Stimulated activated CD8-positive, alpha-beta memory T cell treated with anti-CD3 and anti-CD28 coated beads, Interleukin-15, amount 100 ng/mL, for 48 hours (primary cell): ENCODE measurements at places on chromosomes 4 and X.

GRCh38 chr4:65023081-65023480 is 613.8 kb upstream of the TECRL start:
- no peak for DNase-seq

DNA sequence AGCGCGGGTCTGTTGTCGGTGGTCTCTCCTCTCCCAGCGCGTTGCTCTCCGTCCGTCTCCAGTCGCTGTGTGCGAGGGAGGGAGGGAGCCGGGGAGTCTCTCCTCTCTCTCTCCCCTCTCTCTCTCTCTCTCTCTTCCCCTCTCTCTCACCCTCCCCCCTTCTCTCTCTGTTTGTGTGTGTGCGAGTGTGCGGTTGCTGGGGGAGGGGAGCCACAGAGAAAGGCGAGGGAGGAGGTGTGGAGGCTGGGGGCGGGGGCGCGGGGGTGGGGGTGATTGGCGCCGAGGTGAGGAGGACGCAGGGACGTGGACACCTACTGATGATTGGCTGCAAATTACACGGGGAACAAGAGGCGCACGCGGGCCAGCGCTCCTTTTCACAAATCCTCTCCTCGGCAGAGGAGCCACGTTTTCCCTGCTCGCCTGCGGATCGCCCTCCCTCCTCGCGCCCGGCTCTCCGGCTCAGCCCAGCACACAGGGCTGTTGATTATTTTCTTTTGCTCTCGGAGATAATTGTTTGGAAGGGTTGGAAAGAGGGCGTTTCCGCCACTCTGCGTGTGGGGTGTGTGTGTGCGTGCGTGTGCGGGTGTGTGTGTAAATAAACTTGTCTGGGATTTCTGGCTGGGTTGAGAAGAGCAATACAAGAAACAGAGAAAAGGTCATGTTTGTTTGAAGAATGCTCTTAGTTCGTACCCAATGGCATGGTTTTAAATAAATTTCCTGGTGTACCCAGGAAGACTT is at the start of gene CXXC4:
TSS of gene CXXC4 (minus strand) at position 73 of the 738 bp plus-strand sequence. CDS start 3,092 bp downstream, outside the sequence.
- DNase-seq: no peak

GRCh38 chrX:4708970-4709760 is 995.7 kb upstream of the PRKX start:
- DNase-seq: no peak

DNA sequence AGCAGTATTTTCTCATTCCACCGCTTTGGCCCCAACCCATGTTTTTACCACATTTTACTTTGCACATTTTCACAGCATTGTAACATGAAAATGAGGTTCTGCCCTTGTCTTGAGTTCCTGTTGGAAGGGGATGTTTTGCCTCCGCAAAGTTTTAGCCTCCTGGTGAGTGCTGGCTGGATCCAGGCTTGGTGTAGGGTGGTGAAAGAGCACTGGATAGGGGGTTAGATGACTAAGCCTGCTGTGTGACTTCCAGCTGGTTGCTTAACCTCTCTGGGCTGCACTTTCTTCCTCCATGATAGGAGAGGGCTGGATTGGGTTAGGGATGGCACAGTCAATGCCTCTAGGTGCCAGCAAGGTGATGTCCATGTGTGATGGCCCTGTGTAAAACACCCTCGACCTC is 28.9 kb downstream of the CYTL1 start:
- DNase-seq: no peak

DNA sequence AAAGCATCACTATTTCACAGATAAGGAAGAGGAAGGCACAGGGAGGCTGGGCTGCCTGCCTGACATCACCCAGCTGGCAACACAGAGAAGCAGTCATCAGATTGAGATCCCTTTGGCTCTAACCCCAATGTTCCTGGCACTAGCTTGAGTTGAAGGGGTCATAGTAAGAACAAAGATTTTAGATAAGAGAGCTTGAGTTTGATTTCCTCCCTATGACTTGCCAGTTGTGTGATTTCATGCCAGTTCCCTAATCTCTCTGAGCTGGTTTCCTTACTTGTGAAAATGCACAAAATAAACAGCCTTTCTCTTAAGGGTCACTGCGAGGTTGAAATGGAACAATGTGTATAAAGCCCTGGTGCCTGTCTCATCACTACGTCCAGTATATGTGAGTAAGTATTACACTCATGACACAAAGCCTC is 475.4 kb upstream of the HS3ST1 start:
- no peak for DNase-seq

GRCh38 chr4:169906104-169906503 is 120.1 kb downstream of the MFAP3L start:
- DNase-seq: no peak

- no peak for DNase-seq
These were observed 48.3 kb downstream of the RAI2 start for GRCh38 chrX:17812763-17813162.

DNA sequence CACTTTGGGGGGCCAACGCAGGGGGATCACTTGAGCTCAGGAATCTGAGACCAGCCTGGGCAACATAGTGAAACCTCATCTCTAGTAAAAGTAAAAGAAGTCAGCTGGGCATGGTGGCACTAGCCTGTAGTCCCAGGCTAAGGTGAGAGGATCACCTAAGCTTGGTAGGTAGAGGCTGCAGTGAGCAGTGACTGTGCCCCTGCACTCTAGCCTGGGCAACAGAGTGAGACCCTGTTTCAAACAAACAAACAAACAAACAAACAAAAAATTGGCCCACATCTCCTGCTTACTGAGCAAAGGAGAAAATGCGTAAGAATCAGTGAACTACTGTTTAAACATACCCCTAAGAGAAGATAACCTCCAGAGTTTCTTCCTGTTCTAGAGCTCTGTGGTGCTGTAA is 85.3 kb downstream of the FRYL start:
- DNase-seq: no peak

- no peak for DNase-seq
These were observed 6.3 kb downstream of the ANXA3 start for GRCh38 chr4:78557841-78558240.

DNA sequence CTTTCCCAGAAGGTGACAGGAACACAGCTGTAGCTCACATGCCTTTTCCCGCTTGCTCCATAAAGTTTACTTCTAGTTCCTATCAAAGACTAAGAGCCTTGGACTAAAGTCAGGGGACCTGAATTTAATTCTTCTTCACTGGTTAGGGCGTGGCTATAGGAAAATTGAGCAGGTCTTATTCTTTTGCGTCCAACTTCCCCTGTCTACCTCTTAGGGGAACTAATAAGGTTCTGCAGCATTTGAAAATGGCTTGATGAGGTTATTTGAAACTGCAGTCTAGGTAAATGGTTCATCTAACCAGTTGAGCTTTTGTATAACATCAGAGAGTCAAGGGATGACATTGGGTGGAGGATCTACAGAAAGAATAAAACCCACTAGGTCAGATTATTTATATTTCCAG is 2.6 kb downstream of the ARHGAP10 start:
- no peak for DNase-seq

DNA sequence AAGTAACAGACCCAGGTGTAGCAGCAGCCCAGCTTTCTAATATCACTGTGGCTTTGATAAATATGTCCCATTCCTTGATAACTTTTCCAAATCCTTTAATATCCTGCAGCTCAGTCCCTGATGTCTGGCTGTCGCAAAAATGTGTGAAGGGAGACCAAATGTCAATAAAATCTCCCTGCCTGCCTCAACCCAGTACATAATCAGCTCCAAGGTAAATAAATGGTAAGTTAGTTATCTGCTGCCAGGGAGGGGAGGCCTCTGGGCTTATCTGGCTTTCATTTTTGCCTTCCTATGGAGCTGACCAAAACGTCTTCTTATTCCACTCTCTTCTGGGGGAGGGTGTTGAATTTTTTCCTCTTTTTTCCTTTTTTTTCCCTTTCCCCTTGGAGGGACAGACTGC is 630.6 kb downstream of the MID1IP1 start:
- DNase-seq: no peak

DNA sequence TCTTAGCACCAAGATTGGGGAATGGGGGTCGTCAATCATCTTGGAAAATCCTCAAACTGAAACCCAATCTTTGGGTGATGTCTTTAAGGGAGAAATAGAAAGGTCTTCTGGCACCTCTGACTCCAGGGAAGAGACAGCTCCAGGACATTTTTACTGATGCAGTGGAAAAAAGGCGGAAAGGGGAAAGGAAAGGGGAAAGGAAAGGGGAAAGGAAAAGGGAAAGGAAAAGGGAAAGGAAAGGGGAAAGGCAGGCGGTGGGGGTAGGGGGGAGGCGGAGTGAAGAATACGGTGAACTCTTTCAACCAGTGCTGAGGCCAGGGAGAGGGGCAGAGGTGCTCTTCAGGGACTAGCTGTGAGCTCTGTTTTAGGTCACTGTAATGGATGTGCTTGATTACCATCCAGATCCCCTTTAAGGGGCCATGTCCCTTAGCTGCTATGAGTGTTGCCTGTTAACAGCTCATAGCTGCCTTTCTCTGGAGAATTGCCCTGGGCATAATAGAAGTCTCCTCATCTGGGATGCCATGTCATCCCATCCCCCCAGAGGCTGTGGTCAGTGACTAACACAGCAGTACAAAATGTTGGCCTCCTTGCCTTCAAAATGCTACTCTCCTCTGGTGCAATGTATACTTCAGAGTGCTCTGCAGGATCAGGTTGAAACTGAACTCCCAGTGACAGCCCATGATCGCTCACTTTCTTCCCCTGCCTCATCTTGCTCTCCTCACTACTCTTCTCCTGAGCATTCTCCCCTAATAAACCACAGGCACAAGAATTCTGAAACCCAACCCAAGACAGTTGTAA is 92.4 kb upstream of the AP1S2 start:
- no peak for DNase-seq

GRCh38 chr4:87060957-87061356 is 126.1 kb downstream of the AFF1 start:
- DNase-seq: no peak

DNA sequence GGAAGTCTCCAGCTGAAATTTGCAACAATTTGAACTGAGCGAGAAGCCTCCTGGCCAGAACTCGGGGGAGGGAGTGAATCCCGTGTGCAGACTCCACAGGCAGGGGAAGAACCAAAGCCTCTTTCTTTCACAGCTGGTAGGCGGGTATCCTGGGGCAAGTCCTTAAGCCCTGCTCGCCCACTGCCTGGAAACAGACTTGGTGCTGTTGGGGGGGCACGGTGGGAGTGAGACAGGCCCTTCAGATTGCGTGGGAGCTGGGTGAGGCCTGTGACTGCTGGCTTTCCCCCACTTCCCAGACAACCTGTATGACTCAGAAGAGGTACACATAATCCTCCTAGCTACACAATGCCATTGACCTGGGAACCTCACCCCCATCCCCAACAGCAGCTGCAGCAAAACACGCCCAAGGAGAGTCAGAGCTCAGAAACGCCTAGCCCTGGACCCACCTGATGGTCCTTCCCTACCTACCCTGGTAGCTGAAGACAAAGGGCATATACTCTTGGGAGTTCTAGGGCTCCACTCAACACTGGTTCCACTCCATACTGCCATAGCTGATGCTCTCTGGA is 22.4 kb upstream of the RLIM start:
- no peak for DNase-seq

- DNase-seq: no peak
These were observed 22.3 kb downstream of the AMOT start for GRCh38 chrX:112818114-112819007.

- DNase-seq: no peak
These were observed 105.3 kb upstream of the SPRY1 start for GRCh38 chr4:123291329-123291728.

DNA sequence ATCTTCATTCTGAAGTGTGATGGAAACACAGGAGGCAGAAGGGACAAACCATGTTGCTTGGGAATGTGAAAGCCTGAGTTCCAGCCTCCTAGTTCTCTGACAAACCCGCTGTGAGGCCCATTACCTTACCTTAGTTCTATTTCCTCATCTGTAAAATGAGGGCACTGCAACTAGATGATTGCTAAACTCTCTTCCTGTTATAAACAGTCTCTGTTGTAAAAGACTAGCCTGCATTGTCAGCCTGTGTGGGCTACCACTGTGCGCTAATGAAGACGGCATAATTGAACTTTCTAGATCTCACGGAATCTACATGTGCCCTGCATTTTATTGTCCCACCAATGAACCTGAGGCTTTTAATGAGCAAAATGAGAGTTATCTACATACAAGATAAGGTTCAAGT is 147.2 kb downstream of the AFF2 start:
- DNase-seq: no peak

GRCh38 chr4:90234916-90235547 is 107.8 kb downstream of the CCSER1 start:
- DNase-seq: no peak

GRCh38 chr4:78781924-78782323 is 5.8 kb downstream of the BMP2K start:
- no peak for DNase-seq

DNA sequence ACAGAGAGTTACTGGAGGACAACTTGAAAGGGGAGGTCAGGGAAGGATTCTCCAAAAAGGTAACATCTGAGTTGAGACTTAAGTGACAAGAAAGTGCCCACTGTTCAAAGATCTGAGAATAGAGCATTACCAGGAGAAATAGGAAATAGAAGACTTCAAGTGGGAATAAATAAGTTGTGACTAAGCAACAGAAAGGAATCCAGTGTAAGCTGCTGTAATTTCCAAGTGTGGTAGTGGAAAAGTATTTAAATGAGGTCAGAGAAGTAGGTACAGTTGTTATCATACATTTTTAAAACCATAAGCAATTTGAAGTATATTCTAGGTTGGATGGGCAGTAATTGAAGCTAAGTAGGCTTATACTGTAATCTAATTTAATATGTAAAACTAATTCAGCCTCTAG is 211.9 kb downstream of the FBXO8 start:
- no peak for DNase-seq

- no peak for DNase-seq
These were observed 331.2 kb downstream of the PAPSS1 start for GRCh38 chr4:107388736-107389274.

- DNase-seq: no peak
These were observed 135.1 kb downstream of the ARHGAP6 start for GRCh38 chrX:11530621-11531020.
